Erythroblast (primary cell): ENCODE measurements at places on chromosomes 4 and X.

- DNase-seq = no peak
Observed at GRCh38 chrX:111868726-111869638, 7.0 kb upstream of the TRPC5OS start.

GRCh38 chr4:26936284-26937065, 75.8 kb downstream of the STIM2 start:
- peak; percentile 19 for DNase-seq

GRCh38 chr4:124234771-124235170, 477.8 kb downstream of the ANKRD50 start:
- DNase-seq = no peak

DNA sequence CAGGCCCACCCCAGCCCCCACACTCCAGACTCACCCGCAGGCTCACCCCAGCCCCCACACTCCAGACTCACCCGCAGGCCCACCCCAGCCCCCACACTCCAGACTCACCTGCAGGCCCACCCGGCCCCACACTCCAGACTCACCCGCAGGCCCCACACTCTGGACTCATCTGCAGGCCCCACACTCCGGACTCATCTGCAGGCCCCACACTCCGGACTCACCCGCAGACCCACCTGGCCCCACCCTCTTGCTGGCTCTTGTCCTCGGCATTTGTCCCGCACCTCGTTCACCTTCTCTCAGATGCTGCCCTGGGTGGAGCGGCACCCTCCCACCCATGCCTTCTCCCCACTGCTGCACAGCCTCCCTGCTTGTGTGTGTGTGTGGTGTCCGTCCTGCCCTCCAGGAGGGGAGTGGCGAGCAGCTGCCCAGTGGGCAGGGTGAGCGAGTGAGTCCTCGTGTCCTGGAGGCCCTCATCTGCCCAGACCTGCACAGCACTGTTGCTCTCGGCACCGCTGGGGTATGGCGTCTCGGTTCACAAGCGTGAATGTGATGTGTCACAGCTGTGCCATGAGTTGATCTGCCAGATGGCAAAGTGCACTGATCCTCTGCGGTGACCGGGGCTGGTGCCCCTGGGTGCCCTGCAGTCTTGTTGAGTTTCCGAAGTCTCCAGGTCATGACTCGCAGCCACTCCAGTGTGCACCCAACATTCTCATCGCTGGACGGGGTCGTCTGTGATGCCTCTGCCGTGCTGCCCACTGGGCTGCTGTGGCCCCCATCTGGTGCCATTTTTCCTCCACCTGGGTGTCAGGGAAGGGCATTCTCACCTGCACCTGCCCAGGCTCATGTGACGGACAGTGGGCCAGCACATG, 27.7 kb downstream of the MAEA start:
- DNase-seq = no peak

DNA sequence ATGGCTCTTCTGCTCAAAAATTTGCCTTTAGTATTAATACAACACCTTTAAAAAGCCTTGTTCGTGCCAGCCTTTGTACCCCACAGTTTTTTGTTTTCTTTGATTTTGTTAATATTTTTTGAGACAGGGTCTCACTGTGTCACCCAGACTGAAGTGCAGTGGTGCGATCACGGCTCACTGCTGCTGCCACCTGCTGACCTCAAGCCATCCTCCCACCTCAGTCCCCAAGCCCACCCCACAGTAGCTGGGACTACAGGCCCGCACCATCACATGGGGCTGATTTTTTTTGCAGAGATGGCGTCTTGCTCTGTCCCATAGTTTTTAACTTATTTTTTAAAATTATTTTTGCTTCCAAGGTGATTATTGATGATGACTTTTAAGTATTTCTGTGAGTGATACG, 134.0 kb downstream of the HTR2C start:
- no peak for DNase-seq

- DNase-seq = no peak
Observed at GRCh38 chr4:61277785-61278760, 77.9 kb downstream of the ADGRL3 start.

DNA sequence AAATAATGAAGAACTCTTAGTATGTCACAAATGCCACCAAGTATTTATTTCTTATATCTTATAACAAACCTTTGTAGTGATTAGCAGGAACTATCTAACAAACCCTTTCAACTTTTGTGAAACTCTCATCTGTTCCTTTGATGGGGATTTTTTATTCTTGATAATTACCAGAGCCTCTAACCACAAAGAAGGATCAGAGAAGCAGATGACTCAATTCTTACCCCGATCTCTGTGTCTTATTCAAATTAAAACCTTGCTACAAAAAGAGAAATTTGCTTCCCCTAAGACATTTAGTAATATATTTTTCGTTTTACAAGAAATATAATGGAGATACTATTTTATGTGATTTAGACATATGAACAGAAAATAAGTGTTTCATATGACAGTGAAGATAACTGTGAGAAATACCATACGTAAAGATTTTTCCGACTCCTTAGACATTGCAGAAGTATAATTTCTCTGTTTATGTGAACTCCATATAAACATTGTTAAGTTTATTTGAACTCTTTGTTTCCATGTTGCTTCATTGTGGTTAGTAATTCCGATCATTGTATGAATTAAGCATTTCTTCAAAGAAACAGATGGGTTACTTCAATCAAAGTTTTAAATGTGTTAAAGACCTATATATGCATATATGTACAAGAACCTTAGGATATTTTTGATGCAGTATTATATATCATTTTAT, 205.4 kb downstream of the CFAP299 start:
- DNase-seq = no peak

DNA sequence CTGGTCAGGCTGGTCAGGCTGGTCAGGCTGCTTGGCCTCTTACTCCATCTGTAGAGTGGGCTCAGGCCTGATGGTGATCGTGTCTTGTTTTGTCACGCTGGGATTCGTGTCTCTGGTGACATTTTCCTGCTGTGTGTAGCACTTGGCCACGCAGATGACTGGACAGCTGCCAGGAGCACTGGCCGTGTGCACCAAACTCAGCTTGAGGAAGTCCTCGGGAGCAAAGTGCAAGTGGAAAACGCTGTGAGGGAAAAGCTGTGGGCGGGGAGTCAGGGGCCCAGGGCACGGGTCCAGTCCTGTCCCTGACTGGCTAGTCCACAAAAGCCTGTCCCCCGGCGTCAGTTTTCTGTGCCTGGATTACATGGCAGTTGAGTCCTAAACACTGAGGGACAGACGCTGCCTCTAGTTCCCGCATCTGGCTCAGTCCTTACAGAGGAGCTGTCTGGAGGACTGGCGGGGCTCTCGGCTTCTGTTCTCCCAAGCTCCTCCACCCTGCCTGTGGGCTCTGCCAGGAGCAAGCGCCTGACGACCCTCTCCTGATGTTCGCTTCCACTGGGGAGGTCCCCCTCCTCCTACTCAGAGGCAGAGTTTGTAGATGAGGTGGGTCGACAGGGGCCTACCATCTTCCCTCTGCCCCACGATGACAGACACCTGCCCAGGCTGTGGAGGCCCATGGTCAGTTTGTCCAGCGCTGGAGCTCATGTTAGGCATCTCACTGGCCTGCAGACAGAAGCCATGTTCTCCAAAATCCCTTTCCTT, 35.9 kb upstream of the GRPEL1 start:
- DNase-seq = no peak

DNA sequence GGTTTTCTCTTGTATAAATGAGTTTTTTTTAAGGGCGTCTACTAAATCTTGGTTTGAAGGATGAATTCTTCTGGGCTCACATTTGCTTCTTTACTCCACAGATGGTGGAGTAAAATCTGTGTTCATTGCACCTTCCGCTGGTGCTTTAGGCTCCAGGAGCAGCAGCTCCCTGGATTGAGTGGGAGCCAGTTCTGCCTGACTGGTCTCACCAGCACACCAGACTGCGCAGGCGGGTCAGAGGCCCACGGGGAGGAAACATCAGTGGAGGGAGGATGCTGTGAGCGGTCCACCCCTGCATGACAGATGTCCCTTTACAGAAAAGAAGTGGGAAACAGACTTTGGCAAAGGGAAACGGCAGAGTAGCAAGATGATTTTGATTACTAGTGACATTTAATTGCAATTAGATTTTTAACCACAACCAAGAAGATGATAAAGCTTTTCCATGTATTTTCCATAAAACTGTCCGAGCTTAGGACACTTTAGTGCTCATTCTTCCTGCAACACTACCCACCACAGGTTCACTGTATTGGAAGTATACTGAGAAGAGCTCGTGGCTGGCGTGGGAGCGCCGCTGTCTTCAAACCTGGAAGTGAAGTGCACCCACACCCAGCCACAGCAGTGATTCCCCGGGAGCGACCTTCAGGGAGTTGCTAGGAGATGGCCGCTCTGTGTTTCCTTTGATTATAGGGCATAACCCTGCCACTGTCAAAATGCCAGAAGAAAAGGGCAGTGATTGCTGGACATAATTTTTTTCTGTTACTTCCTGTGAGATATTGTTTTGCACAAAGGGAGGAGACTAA, 95.2 kb downstream of the SORBS2 start:
- DNase-seq = no peak
